ENCODE measurements at places on chromosomes 11 and 22.
A peak's percentile ranks its signal among the peaks of the same experiment; 100 is the strongest.

GRCh38 chr11:110366291-110366690, 63.5 kb upstream of the FDX1 start:
- peak; percentile 34 for DNase-seq

GRCh38 chr22:28187612-28188011, 268.6 kb upstream of the PITPNB start:
- no peak for DNase-seq

GRCh38 chr22:19603767-19604166, 79.6 kb upstream of the CLDN5 start:
- no peak for DNase-seq

GRCh38 chr11:33869481-33870422, 22.1 kb downstream of the LMO2 start:
- no peak for DNase-seq

GRCh38 chr11:100674212-100674611, 12.9 kb upstream of the ARHGAP42 start:
- DNase-seq: no peak

DNA sequence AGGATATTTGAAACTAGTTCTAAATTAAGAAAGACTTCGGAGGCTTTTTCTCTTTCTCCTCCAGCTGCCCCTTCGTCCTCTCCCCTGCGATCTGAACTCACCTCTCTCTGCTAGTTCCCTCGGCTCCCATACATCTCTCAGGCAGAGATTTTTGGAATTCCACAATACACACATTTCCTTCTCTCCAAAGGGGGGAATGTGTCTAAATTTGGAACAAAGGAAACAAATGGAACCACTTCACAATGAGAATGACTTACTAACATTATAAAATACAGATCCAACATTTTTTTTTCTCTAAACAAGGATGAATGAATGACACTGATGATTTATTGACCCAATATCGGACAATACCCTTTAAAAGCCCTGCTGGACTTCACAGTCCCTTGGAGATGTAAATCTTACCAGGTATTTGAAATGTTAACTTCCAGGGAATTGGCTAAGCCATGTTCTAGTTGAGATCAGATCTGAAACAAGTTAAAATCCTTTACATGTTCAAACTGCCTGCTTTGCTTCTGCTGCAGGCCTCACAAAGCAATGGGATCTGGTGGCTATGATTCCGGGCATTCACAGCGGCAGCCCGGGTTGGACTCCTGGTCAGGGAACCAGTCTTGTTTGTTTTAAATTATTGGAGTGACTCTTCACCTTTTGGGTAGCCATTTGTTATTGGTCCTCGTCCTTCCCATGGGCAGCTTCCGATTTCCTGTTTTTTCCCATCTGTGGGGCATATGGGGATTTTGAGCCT, 20.5 kb upstream of the GSTP1 start:
- peak; percentile 47 for DNase-seq

DNA sequence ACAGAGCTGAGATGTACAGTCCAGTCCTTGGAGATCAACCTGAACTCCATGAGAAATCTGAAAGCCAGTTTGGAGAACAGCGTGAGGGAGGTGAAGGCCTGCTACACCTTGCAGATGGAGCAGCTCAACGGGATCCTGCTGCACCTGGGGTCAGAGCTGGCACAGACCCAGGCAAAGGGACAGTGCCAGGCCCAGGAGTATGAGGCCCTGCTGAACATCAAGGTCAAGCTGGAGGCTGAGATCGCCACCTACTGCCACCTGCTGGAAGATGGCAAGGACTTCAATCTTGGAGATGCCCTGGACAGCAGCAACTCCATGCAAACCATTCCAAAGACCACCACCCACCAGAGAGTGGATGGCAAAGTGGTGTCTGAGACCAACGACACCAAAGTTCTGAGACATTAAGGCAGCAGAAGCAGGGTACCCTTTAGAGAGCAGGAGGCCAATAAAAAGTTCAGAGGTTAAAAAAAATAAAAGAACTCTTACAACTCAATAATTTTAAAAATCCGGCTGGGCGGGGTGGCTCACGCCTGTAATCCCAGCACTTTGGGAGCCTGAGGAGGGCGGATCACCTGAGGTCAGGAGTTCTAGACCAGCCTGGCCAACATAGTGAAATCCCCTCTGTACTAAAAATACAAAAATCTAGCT, 69.9 kb upstream of the RTL6 start:
- DNase-seq: no peak

DNA sequence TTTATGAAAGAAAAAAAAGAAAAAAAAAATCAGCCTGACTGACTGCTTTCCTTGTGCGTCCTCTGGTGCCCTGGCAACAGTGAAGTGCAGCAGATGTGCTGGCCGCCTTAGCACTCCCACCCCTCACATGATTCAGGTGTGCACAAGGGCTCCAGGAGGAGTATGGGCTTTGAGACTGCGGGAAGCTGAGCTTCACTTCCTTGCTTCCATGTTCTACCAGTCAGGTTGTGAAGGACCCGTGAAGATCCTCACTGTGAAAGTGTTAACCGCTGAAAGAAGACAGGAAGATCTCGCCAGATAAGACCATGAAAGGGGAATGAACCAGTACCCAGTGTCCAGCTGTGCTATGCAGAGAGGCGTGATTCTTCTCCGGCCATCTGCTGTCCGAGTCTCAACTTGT, 48.2 kb downstream of the HIRA start:
- no peak for DNase-seq

- no peak for DNase-seq
Observed at GRCh38 chr11:109762546-109762945, 330.6 kb upstream of the ZC3H12C start.

GRCh38 chr11:11284481-11284880, 68.6 kb downstream of the CSNK2A3 start:
- DNase-seq: no peak

GRCh38 chr11:111349191-111349695, 29.8 kb downstream of the POU2AF1 start:
- DNase-seq: no peak

Data from kidney glomerular epithelial cell (primary cell).